CD8-positive, alpha-beta memory T cell (primary cell): ENCODE measurements at places on chromosomes 12 and 14.

DNA sequence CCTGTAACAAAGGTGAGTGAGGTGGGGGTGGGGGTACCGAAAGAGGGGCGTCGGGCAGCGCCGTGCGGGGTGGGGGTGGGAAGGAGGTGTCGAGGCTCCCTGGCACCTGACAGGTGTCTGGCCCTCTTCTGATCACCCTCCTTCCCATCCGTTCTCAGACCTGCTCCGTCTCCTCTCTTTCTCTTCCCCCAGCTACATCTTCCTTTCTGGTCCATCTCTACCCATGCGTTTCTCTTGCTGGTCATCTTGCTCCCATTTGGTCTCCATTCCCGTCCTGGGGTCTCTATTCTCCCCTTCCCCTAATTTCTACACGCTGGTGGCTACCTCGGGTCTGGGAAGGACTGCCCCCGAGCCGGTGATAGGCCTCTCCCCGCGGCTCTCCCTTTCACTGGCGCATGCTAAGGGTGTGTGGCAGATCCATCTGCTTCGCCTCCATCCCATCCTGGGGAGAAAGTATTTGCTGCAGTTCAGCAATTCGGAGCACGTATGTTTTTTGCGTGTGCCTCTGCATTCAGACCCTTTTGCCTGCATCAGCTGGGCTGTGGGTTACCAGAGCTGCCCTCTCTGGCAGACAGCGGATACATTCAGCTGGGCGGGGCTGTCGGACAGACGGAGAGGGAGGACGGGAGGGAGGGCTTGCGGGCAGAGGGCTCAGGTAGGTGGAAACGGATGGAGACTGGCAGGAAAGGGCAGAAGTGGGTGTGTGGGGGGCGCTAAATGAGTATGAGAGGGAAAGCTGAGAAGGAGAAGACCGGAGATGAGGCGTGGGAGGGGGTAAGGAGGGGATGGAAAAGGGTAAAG is 730 bp downstream of the CLSTN3 start:
- peak; percentile 43 for DNase-seq

- no peak for DNase-seq
These were observed 84.5 kb upstream of the CDKN3 start for GRCh38 chr14:54312166-54312801.

GRCh38 chr12:80031229-80031628 is 68.1 kb upstream of the OTOGL start:
- DNase-seq, result no peak

GRCh38 chr12:80838708-80839107 is 99.0 kb downstream of the LIN7A start:
- no peak for DNase-seq

- no peak for DNase-seq
These were observed 637.0 kb upstream of the TBX3 start for GRCh38 chr12:115320967-115321366.

DNA sequence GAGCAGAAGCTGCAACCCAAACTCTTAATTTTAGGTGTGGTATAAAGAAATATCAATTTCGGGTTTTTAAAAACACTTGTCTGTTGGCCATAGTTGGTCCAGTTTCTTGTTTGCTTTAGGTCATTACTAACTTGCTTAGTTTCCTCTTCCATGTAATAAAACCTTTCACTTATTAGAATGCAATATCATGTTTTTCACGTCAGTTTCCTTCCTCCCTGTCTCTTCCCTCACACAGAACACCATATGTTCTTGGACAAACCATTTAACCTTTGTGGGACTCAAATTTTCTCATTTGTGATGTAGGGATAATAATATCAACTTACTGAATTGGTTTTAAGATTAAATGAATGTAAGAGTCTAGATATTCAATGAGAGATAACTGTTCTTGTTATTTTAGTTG is 22.9 kb downstream of the PMCH start:
- DNase-seq, result no peak

DNA sequence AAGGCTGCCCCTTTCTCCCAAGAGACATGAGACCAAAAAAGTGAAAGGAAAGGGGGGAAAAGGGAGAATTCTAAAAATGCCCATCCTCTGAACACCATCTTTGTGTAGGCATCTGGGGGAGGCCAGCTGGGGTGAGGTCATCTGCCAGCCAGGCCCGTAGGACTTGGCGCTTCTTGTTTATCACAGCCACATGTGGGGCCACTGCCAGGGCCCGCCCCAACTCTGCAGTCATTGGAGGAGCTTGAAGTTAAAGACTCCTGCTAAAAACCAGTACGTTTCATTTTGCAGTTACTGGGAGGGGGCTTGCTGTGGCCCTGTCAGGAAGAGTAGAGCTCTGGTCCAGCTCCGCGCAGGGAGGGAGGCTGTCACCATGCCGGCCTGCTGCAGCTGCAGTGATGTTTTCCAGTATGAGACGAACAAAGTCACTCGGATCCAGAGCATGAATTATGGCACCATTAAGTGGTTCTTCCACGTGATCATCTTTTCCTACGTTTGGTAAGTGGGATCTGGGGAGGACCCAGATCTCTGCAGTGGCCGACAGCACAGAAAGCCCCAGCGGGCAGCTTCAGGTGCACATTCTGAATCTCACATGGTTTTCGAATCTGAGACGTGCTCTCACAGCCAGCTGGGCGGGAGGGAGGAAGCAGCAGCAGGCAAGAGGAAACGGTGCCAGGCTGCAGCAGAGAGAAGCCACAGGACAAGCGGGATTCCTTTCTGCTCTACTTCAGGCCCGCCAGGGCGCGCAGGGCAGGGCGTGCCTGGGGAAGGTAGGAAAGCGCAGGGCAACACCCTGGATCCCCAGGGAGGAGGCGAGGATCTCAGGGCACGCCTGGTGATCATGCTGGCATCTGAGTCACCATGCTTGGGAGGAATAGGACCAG is at the start of gene P2RX7:
TSS of gene P2RX7 (plus strand) at position 276 of the 881 bp plus-strand sequence. CDS start at position 371, 95 bp downstream.
- peak; percentile 45 for DNase-seq

GRCh38 chr12:124713041-124713435 is 145.6 kb upstream of the NCOR2 start:
- DNase-seq, result no peak

- no peak for DNase-seq
These were observed 480.8 kb downstream of the RERGL start for GRCh38 chr12:17609153-17609552.

DNA sequence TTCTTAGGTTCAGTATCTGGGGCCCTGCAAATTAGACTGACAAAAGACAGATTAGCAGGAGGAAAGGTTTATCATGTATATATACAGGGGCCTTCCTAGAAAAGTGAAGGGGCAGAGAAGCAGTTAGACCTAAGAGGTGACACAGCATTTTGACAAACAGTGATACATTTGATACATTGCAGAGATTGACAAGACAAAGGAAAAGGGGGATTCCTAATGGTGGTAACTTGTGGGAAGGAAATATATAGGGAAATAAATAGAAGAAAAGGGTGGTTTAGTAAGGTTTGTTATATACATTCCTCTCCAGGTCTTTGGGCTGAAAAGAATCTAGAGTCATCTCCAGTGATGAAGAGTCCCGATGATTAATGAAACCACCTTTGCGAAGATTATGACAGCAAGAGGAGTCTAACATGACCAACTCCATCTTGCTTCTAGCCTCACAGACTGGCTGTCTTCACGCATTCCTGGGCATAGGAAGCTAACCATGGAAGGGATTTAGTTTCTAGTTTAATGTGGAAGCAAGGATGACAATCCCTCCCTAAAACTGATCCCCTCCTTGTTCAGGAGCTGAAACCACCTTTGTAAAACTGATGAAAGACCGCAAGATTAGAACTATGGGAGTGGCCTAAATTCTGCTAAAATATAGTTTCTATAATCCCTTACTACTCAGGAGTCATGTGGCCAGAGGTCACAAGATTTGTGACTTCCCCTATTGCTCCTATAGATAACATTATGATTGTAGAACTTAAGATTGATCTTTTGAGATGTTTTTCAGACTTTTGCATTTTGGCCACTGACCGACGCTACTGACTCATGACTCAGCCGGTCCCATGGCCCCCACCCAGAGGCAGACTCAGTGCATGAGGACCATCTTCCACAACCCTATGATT is 31.1 kb upstream of the CPM start:
- no peak for DNase-seq

- DNase-seq, result no peak
These were observed 30.2 kb upstream of the ATF1 start for GRCh38 chr12:50733706-50734105.

GRCh38 chr12:116629480-116629879 is 70.3 kb downstream of the MAP1LC3B2 start:
- DNase-seq, result no peak
